ENCODE measurements at places on chromosomes 1 and 21.

DNA sequence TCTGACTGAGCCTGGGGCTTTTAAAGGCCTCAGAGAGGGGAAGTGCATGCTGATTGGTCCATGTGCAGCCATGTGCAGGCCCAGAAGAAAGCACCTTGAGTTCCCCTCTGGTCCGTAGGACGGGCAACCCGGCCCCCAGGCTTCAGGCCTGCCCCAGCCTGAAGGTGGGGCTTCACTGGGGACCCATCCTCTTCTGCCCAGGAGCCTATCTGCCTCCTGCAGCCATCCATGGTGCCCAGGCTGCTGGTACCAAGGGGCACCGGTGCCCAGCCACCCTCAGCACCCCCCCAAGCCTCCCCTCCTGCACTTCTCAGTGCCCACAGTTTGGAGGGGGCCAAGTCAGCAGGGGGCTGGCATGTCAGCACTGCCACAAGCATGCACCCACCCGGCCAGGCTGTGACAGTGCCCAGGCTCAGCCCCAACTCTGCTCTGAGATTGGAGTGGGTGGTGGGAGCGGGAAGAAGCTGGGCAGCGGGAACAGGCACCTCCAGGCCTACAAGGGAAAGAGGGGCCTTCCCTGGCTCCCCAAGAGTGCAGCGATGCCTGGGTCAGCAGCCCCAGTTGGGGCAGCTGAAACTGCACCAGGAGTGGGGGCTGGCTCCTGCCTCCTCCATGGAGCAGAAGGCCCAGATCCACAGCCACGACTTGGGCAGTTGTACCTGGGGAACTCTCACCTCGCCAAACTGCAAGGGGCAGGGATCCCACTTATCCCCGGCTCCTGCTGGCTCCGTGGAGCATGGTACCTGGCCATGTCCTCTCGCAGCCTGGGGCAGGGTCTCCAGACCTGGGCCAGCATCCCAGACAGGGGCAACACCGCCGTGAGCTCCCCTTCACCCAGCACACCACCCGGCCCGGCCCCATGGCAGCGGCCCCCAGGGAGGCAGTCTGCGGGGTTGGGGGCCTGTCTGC, 11.7 kb downstream of the COL6A2 start:
- no peak for DNase-seq

- DNase-seq, result no peak
These were observed 16.0 kb upstream of the LRIG2 start for GRCh38 chr1:113057006-113057405.

DNA sequence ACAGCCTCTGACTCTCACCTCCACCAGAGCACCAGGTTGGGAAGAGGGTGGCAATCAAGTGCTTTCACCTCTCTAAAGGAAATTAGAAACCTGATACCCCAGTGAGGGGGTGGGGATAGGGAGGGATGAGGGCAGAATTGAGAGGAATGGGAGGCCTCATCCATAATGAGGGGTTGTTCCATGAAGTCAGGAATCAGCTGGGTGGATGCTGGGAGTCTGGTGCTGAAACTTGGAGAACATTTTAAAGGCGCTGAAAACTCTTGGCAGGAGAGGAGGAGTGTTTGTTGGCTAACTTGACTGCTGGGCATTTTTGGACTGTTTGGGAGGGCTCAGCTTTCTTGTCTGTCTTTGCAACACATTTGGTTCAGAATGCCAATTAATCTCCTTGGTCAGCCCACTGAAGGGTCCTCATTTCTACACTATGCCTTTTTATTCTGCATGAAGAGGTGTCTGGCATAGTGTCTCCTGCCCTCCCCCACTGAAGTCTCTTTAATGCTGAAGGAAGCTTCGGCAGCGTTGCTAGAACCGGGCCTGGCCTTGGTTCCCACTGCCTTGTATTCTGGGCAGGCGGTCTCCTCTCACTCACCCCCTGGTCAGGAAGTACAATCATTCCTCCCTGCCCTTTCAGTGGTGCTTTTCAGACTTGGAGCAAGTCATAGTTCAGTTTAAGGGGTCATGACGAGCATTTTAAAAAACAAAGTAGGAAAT, 2.2 kb downstream of the PHGDH start:
- DNase-seq, result peak; percentile 68

DNA sequence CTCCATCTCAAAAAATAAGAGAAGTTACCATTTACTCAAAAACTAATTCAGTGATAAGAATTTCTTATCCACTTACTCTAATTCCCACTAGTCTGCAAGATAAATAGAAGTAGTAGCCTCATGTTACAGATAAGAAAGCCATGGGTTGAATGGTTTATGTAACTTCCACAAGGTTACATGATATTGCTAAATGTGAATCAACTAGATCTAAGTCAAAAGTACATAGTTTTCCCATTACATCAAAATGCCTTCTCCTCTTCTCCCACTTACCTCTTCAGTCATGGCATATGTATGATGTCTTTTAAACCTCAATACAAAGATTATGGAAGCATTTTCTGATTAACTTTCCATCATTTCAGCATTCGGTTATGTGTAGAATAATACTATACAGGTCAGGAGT, 108.5 kb downstream of the ASH1L start:
- DNase-seq, result no peak

DNA sequence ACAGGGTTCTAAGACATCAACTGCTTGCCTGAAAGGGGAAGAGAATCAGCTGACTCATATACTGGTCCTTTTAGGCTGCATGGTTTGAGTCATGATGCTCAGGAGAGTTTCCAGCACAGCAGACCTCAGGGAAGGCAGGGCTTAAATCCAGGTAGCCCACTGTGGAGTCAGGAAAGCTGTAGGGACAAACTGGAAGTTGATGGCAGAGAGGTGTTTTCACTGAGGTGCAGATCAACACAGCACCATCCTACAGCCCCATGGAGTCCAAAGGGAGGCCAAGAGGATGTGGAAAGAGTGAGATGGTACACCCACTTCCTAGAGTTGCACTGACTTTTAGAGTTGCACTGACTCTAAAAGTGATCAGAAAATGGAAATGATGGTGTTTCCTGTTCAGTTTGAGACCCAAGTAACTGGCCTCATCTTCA, 252.4 kb upstream of the DUSP10 start:
- DNase-seq, result no peak

- DNase-seq, result no peak
These were observed 11.6 kb downstream of the HNRNPU start for GRCh38 chr1:244852694-244853093.

- no peak for DNase-seq
These were observed 7.6 kb downstream of the OLIG2 start for GRCh38 chr21:33033094-33033951.

GRCh38 chr1:15457585-15457984, 1.1 kb downstream of the CELA2A start:
- DNase-seq, result no peak

- DNase-seq, result no peak
These were observed 20.5 kb downstream of the HIVEP3 start for GRCh38 chr1:41898191-41898713.

DNA sequence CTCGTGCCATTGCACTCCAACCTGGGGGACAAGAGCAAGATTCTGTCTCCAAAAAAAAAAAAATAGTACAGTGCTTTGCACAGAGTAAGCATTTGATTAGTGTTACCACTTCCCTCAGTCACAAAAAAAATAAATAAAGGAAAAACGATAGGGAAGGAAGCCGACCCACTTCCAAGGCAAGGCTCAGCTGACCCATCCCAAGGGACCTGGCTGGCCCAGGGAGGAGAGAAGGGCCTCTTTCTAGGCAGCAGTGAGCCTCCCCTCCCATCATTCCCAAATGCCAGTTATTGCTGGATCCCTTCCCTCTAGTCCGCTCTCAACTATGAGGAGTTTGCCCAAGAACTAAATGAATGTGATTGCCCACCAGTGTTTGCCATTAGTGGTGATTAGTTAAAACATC, 77.8 kb downstream of the TMEM53 start:
- DNase-seq, result no peak

- DNase-seq, result no peak
These were observed 324.9 kb upstream of the POU3F1 start for GRCh38 chr1:38371505-38371844.

DNA sequence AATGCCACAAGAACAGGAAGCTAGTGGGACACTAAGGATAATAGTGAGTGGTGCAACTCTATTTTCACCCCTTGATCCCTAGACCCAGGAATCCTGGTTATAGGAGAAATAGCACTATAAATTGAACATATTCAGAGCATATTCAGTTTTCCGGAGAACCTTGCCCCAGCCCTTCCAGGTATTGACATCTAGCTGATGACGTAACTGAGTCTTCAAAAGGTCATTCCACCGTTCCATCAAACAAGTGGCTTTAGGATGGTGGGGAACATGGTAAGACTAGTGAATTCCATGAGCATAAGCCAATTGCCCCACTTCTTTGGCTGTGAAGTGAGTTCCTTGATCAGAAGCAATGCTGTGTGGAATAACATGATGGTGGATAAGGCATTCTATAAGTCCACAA, 2.9 kb downstream of the MROH9 start:
- DNase-seq, result no peak

GRCh38 chr1:98371764-98372163, 289.8 kb upstream of the SNX7 start:
- DNase-seq, result no peak

DNA sequence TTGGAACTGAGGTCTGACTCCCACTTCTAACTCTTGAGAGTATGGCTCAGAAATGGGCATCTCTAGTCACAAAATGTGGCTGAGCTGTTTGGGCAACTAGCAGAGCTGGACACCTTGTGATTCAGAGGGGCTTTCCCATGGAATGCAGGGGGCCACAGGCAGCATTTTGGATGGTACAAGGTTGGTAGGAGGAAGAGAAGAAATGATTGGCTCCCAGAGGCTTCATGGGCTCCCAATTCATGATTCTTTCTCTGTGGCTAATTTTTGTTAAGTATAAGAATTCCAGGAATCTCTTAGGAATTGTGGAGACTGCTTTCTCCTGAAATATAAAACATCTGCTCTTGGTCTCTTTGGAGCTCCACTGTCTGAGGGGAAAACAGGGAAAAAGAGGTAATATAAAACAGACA, 49.7 kb downstream of the PBX1 start:
- no peak for DNase-seq

DNA sequence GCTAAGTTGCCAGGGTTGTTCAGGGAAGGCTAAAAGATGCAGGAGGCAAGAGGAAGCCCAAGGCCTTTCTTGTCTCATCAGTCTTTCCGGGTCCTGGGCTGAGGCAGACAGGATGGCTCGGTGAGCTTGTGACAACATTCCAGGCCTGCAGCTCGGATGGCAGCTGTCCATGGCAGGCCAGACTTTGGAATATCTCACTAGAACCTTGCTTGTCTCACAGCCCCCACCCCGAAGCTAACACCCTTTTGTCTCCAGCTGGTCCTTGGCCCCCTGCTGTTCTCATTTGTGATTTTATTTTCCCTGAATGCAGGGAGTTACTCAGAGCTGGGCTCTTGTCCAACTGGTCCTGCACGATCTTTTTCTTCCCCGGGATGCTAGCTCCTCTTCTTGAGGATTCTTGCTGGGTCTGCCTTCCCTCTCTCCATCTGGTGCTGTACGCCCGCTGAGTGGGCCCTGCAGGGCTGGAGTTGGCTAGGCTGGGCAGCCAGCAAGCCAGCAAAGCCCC, 477.2 kb upstream of the CAMK1G start:
- DNase-seq, result no peak

DNA sequence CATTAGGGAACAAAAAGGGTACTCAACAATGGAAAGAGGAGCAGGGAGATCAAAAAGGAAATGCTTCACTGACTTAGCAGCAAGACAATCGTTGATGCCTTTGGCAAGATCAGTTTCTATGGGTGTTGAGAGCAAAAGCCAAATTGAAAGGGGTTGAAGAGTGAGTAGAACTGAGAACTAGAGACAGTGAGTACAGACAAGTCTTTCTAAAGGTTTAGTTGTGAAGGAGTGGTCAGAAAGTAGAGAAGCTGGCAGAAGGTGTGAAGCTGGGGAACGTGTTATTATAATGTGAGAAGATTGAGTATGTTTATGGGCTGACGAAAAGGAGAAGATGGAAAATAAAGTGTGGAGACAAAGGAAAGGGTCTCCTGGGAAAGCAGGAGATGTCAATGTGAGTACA, 221.2 kb upstream of the USP25 start:
- no peak for DNase-seq

- no peak for DNase-seq
These were observed 256.4 kb downstream of the KCNJ6 start for GRCh38 chr21:37659874-37660273.

DNA sequence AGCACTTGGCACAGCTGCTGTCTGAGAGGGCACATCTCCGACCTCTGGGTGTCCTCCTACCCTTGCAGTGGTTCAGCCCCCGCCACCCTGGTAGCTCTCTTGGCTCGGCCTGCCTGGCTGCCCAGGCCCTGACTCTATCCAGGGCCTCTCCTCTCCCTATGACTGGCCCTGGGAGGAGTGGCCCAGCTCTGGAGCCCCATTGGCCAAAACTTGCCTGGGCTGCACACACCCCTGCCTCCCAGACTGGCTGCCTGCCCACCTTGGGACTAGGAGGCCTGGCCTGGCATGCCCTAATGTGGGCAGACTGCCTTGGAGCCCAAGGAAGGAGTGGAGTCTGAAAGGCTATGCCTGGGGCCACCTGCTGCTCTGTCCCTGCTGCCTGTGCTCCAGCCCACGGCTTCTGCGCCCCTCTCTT, 33.6 kb downstream of the ACOT11 start:
- DNase-seq, result peak; percentile 82

- no peak for DNase-seq
These were observed 75.0 kb downstream of the CD46 start for GRCh38 chr1:207826557-207827487.

DNA sequence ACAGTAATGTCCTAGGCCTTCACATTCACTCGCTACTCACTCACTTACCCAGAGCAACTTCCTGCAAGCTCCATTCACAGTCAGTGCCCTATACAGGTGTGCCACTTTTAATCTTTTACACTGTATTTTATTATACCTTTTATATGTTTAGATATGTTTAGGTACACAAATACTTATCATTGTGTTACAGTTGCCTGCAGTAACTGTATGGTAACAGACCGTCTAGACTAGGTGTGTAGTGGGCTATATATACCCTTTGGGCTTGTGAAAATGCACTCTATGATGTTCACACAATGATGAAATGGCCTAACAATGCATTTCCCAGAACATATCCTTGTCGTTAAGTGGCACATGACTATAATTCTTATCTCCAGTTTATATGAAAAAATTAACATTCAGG, 204.5 kb upstream of the HMCN1 start:
- DNase-seq, result no peak

DNA sequence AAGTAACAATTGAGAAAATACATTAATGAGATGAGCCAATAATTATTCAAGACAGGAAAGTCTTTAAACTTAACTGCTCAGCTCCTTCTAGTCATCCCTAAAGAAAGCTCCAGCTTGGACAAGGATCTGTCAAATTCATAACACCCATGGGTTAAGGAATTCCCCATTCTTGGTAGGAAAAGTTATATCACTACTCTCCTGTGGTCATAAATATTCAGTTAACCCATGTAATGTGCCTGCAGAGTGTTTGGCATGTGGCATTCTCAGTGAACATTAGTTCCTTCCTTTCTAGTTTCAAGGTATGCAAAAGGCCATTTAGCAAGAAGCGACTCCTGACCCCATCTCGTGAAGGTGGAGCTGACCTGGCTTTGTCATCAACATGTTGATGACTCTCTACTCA, 76.7 kb upstream of the VCAM1 start:
- DNase-seq, result no peak
